ENCODE measurements at places on chromosomes 6 and 20. TPM values are rescaled to one million over a fixed set of nuclear protein-coding genes. Genes with fewer than 3 reads are reported as not detected.

DUSP15 gene
- not detected for polyA plus RNA-seq

HAO1 gene
- not detected for polyA plus RNA-seq

RAB32 gene
- polyA plus RNA-seq: not detected

PGC gene
- polyA plus RNA-seq: not detected

PRL gene
- polyA plus RNA-seq: 2.6 TPM
